ENCODE measurements at places on chromosomes 2 and 18.

DNA sequence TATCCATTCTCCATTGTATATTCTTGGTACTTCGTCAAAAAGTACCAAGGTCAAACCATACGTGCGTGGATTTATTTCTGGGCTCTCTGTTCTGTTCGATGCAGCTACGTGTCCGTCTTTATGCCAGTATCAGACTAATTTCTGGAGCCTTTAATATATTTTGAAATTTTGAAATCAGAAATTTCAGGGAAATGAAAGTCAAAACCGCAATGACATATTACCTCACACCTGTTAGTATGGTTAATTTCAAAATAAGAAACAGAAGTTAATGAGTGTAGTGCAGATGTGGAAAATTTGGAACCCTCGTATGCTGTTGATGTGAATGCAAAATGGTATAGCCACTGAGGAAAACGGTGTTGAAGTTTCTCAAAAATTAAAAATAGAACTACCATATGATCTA lies 156.1 kb upstream of the TRIB2 start:
- DNase-seq = no peak
- no peaks in the 10 kb centered on the region for H3K36me3 ChIP-seq
- H3K27me3 ChIP-seq = no peaks in the 10 kb centered on the region
- peaks cover 1% of the 10 kb centered on the region for H3K4me1 ChIP-seq
- H3K4me3 ChIP-seq = no peak overlapping the region
- H3K27ac ChIP-seq = no peak overlapping the region

- no peak for DNase-seq
- no peaks in the 10 kb centered on the region for H3K36me3 ChIP-seq
- no peak overlapping the region for H3K27ac ChIP-seq
- no peaks in the 10 kb centered on the region for H3K4me1 ChIP-seq
Observed at GRCh38 chr2:41859615-41860514, 188.0 kb upstream of the PKDCC start.

- H3K4me3 ChIP-seq = no peak overlapping the region
- no peaks in the 10 kb centered on the region for H3K36me3 ChIP-seq
- no peaks in the 10 kb centered on the region for H3K27me3 ChIP-seq
- DNase-seq = no peak
- H3K27ac ChIP-seq = no peak overlapping the region
Observed at GRCh38 chr18:67550872-67551520, 34.5 kb upstream of the DSEL start.

DNA sequence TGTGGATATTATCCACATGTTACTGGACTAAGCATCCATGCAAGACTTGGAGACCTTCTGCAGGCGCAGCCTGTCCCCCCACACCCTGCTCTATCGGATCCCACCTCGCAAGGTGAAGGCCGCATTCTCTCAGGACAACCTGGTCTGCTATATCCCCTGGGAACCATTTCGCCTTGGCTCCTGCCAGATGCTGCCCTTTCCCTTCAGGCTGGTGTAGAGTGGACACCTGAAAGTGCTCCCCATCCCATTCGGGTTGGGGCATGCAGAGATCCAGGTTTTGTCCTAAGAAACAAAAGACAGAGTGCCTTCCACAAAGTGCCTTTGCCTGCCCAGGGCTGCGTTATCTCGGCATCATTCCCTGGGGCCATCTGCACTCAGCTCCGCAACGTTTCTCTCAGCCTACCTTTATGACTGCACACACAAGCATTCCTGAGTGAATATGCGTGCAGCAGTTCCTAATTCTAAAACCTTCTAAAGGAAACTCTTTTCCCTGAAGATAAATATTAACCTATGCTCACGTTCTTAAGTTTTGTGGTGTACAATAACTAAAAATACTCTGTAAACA lies 20.5 kb downstream of the FHL2 start:
- H3K27me3 ChIP-seq = no peaks in the 10 kb centered on the region
- H3K36me3 ChIP-seq = no peaks in the 10 kb centered on the region
- no peak for DNase-seq
- no peak overlapping the region for H3K4me3 ChIP-seq
- H3K4me1 ChIP-seq = peaks cover 55% of the 10 kb centered on the region

DNA sequence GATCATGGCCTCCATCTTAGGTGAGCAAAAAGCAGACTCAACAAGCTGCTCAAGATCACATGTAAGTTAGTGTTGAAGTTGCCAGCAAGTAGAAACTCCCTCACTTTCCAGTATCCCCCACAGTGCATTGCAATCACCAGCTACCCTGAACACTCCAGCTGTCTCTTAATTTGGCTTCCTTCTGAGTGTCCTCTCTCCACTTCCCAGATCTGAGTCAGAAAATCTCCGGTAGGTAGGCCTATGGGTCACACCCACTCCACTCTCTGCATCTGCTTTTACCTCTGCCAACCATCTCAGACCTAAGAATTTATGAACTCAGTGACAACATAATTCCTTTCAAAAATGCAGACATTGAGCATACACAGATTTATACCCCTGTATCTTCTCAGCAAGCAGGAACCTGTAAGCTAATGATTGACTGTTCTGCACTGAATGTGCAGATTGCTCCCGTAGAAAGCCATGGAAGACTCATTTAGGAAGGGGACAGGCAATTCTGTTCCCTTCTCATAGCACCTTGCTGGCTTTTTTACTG lies 656.9 kb downstream of the EPHA4 start:
- DNase-seq = no peak
- no peak overlapping the region for H3K27ac ChIP-seq
- H3K4me3 ChIP-seq = no peak overlapping the region
- no peaks in the 10 kb centered on the region for H3K36me3 ChIP-seq
- H3K27me3 ChIP-seq = no peaks in the 10 kb centered on the region

GRCh38 chr2:173713904-173714555 lies 251.1 kb downstream of the SP3 start:
- no peaks in the 10 kb centered on the region for H3K4me1 ChIP-seq
- H3K27ac ChIP-seq = no peak overlapping the region
- no peaks in the 10 kb centered on the region for H3K36me3 ChIP-seq
- H3K4me3 ChIP-seq = no peak overlapping the region
- no peaks in the 10 kb centered on the region for H3K27me3 ChIP-seq

- no peaks in the 10 kb centered on the region for H3K36me3 ChIP-seq
- H3K4me1 ChIP-seq = peaks cover 31% of the 10 kb centered on the region
- H3K27me3 ChIP-seq = no peaks in the 10 kb centered on the region
Observed at GRCh38 chr18:5894611-5895298, 567 bp downstream of the TMEM200C start.

GRCh38 chr2:66461664-66462500 lies 27.0 kb downstream of the MEIS1 start:
- H3K4me1 ChIP-seq = peaks cover 28% of the 10 kb centered on the region
- H3K4me3 ChIP-seq = no peak overlapping the region
- no peak overlapping the region for H3K27ac ChIP-seq
- H3K36me3 ChIP-seq = no peaks in the 10 kb centered on the region

- H3K4me3 ChIP-seq = no peak overlapping the region
- DNase-seq = no peak
- H3K36me3 ChIP-seq = no peaks in the 10 kb centered on the region
- H3K4me1 ChIP-seq = no peaks in the 10 kb centered on the region
- H3K27me3 ChIP-seq = no peaks in the 10 kb centered on the region
Observed at GRCh38 chr2:140027966-140028365, 1247.8 kb upstream of the NXPH2 start.

GRCh38 chr2:7045601-7046590 lies 128.7 kb downstream of the RNF144A start:
- no peak overlapping the region for H3K4me3 ChIP-seq
- H3K27ac ChIP-seq = no peak overlapping the region
- no peaks in the 10 kb centered on the region for H3K4me1 ChIP-seq
- DNase-seq = no peak
- H3K27me3 ChIP-seq = no peaks in the 10 kb centered on the region

GRCh38 chr18:22639561-22639960 lies 221.8 kb upstream of the CTAGE1 start:
- H3K27me3 ChIP-seq = no peaks in the 10 kb centered on the region
- no peak for DNase-seq
- peaks cover 25% of the 10 kb centered on the region for H3K4me1 ChIP-seq
- H3K4me3 ChIP-seq = no peak overlapping the region
- no peaks in the 10 kb centered on the region for H3K36me3 ChIP-seq

GRCh38 chr2:82811946-82812345 lies 1647.1 kb downstream of the SUCLG1 start:
- no peaks in the 10 kb centered on the region for H3K4me1 ChIP-seq
- H3K27me3 ChIP-seq = no peaks in the 10 kb centered on the region
- DNase-seq = no peak
- H3K27ac ChIP-seq = no peak overlapping the region
- no peak overlapping the region for H3K4me3 ChIP-seq
